ENCODE measurements at places on chromosomes 3 and 15. TPM values are rescaled to one million over a fixed set of nuclear protein-coding genes. Genes with fewer than 3 reads are reported as not detected.

UBE2E1 gene
- total RNA-seq, result 40.4 TPM

PP2D1 gene
- not detected for total RNA-seq

LRRC15 gene
- total RNA-seq, result 0.09 TPM

LRRC3B gene
- total RNA-seq, result not detected

CLEC3B gene
- 19.9 TPM for total RNA-seq

Data from right lobe of liver (tissue), 6 donors.